Bronchial epithelial cell (primary cell): ENCODE measurements at places on chromosomes 16 and 17.

- no peak for DNase-seq
Measured at GRCh38 chr17:49760932-49761558, 2.9 kb downstream of the FAM117A start.

- peak; percentile 69 for DNase-seq
Measured at GRCh38 chr17:17935321-17936271, 36.6 kb downstream of the TOM1L2 start.

GRCh38 chr16:52834736-52835465, 217.8 kb downstream of the CHD9NB start:
- no peak for DNase-seq

DNA sequence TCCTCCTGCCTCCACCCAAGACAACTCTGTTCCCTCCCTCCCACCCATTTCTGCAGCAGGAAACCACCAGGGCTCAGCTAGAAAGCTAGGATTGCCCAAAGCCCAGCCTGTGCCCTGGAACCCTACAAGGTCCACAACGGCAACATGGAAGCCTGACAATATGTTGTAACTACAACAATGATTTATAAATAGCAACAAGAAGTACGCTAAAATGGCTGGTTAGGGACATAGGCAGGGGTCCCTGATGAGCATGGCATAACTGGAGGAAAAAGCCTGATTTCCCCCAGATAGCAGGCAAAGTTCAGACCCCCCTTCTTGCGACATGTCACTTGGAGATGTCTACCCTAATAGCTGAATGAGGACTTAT, 6.6 kb downstream of the ST3GAL2 start:
- DNase-seq: no peak

DNA sequence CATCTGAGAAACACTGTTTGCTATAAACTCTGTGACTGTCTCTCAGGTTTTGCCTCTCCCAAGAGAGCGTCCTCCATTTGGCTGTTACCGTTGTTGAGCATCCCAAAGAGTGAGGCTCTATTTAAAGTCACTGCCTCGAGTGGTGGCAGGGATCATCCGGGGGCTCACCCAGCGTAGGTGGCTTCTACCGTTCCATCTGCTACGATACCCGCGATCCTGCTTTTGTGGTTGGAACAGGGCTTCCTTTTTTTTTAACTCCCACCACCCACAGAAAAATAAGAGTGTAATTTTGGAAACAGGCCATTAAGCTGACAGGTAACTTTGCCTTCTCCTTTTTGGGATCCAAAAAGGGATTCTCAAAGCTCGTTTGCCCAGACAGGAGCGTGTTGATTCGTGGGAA, 36.4 kb downstream of the KNOP1 start:
- DNase-seq: no peak

DNA sequence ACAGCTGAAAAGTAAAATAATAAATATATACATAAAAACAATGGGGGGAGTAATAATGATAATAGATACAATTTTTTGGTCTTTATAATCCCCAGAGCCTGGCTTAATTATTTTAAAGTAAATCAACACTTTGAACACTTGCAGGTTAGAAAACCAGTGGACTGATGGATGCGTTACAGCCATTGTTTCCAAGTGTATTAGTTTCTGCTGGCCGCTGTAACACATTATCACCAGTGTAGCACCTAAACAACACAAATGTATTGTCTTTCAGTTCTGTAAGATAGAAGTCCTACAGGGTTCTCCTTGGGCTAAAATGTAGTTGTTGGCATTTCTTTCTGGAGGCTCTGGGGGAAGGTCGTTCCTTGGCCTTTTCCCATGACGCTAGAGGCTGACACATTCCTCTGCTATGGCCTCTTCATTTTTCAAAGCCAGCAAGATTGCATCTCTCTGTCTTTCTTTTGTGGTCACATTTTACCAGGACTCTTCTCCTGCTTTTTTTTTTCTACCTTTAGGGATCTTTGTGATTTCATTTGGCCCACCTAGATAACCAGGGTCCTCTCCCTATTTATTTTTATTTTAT, 116.8 kb downstream of the WWOX start:
- DNase-seq: no peak

DNA sequence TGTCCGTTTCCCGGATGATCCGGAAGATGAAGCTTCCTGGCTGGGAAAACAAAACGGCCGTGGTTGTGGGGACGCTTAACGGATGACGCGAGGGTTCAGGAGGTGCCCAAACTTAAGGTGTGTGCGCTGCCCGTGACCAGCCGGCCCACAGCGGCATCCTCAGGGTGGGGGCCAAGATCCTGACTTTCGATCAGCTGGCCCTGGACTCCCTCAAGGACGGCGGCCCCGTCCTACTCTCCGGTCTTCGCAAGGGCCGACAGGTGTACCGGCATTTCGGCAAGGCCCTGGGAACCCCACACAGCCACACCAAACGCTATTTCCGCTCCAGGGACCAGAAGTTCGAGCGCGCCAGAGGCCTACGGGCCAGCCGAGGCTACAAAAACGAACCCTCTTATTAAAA, 1.1 kb upstream of the C16orf90 start:
- DNase-seq: no peak

- DNase-seq: no peak
Measured at GRCh38 chr16:19506965-19507364, 14.9 kb downstream of the GDE1 start.

DNA sequence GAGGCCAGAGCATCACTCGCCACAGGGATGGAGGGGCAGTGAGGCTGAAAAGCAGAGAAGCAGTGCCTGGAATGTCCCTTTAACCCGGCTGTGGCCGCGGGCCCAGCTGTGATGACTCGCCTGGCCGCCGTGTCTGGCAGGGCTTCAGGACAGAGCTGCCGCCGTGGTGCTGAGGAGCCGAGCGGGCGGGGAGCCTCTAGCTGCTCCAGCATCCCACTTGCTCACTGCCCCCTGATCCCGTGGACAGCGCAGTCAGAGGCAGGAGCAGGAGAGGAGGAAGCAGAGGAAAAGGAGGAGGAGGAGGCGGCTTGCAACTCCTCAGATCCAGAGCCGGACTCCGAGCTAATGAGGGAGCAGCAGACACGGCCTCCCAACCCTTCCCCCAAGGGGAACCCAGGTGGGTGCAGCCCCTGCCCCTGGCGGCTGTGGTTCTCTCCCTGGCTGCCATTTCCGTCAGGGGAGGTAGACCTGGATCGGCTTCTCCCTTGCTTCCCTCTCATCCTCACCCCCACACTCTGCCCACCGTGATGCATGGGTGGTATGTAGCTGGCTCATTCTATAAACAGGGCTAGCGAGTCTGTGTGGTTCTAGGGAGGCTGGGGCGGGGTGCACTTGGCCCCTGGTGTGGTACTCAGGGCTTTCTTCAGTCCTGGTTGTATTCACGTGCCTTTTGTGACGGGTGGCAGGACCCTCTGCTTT, 165.7 kb downstream of the CMIP start:
- no peak for DNase-seq

DNA sequence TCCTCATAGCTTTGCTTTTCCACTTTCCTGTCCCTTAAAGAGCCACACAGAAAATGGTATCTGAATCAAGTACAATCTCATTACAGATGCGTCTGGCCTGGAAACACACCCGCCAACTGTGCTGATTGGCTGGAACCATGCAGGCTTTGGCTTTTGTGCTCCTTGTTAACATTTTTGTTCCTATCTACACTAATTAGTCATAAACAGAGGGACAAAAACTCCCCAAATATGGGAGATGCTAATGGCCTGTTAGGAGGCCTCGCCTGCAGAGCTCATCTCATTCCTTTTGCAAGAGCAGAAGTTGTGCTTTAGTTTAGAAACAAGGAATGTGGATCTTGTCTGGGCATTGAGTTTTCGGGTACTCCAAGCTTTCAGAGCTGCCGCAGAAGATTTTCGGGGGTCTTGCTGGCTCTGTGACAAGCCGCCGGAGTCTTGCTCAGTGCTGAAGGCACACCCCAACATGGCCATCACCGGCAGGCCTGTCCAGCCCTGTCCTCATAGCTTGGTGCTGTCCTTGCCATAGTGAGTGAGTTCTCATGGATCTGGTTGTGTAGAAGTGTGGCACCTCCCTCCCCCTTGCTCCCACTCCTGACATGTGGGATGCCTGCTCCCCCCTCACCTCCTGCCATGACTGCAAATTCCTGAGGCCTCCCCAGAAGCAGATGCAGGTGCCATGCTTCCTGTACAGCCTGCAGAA, 69.8 kb downstream of the METRNL start:
- no peak for DNase-seq

- DNase-seq: no peak
Measured at GRCh38 chr17:37079735-37080134, 131.0 kb downstream of the AATF start.

GRCh38 chr17:9237661-9238301, 216.5 kb downstream of the NTN1 start:
- DNase-seq: no peak

GRCh38 chr17:44831371-44831770, 1.3 kb upstream of the GJC1 start:
- DNase-seq: no peak

- DNase-seq: no peak
Measured at GRCh38 chr16:1908184-1908583, 10.0 kb downstream of the HS3ST6 start.

DNA sequence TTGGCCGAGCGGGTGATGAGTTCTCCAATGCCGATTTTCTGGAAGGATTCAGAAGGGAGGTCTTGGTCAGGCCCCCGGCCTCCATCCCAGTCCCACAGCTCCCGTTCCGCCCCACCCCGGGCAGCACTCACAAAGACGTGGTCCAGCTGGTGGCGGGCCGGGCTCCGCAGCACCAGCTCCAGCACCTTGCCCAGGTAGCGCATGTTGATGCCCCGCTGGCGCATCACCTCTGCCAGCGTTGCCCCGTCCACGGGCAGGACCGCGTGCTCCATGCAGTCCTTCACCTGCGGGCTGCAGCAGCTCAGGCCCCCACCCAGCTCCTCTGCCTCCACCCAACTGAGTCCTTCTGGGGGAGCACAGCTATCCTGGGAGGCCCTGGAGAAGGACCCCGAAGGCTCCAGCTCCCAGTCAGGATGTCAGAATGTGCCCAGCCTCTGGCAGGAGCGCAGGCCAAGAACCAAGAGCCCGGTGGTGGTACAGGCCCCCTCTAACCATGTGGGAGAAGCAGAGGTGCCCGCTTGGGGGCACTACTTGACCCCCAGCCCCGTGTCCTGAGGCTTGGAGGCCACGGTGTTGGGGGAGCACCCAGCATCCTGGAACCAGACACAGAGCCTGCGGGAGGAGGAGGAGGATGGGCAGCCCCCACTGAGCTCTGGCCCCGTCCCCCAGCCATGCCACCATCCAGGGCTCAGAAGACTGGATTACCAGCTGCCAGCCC, 16.2 kb downstream of the CLUH start:
- DNase-seq: no peak

GRCh38 chr16:57165483-57165882, 20.4 kb downstream of the PSME3IP1 start:
- DNase-seq: no peak

- no peak for DNase-seq
Measured at GRCh38 chr16:73202161-73202729, 154.3 kb upstream of the ZFHX3 start.

DNA sequence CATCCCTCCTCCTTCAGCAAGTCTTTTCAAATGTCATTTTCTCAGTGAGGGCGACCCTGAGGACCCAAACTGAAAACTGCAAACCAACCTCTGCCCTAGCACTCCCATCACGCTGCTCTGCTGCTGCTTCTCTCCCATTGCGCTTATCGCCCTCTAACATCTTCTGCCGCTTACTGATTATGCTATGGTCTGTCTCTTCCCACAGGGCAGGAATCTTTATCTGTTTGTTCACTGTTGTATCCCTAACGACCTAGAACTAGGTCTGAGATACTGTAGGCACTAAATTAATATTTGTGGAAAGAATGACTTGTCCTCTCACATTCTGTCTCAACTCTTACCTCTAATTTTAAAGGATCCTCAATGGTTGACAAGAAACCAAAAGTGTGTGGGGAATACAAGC, 12.5 kb downstream of the ZSCAN32 start:
- DNase-seq: no peak

DNA sequence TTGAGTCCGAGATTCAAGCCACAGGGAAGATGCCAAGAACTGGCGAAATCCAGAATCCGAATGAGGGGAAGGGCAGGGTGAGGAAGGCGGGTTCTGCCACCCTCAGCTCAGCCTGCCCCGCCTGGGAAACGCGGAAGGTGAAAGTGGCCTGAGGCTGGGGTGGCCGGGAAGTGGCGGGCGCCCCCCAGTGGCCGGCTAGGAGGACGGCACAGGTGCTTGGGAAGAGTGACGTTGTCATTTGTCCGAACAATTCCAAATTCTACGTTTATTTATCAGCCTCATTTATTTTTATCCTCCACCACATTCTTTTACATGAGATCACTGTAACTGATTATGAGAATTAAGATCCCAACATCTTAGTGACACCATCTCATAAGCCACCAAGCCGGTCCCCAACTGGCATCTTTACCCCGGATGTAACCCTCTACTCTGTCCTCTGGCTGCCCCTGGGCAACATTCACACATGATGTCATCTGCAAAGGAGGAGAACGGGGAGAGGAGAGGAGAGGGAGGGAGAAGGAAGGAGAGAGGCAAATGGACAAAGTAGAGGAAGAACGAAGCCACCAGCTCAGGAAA, 21.3 kb downstream of the SRCIN1 start:
- DNase-seq: peak; percentile 32

DNA sequence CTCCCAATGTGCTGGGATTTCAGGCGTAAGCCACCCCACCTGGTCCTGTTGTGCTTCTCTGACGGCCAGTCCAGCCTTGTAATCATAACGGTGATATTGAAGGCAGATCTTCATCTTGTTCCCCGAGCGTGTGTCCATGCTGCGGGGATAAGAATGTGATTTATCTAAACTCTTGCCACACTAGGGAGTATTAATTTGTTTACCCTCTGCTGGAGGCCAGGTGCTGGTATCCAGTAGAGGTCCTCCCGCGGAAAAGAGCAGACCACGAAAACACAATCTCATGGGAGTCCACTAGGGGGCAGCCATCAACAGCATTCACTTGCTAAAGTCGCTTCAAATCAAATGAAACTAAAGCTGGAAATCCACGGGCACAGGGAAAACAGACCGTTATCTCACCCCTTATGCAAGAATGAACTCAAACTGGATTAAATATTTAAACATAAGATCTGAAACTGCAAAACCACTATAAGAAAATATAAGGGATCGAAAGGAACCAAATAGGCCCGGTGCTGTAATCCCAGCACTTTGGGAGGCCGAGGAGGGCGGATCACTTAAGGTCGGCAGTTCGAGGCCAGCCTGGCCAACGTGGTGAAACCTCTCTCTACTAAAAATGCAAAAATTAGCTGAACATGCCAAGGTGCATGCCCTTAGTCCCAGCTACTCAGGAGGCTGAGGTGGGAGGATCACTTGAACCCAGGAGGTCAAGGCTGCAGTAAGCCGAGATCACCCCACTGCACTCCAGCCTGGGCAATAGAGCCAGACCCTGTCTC, 22.3 kb upstream of the RBBP6 start:
- DNase-seq: peak; percentile 75

- DNase-seq: no peak
Measured at GRCh38 chr17:43572368-43572980, 26.3 kb upstream of the ETV4 start.
